Adipose tissue (tissue), 3 donors: ENCODE measurements at places on chromosomes 11 and 22. TPM values are rescaled to one million over a fixed set of nuclear protein-coding genes. Genes with fewer than 3 reads are reported as not detected.

ADAMTS15 gene
- polyA plus RNA-seq: 3.5 TPM

HPX gene
- 0.45 TPM for polyA plus RNA-seq

RNH1 gene
- polyA plus RNA-seq: 217 TPM

TMPRSS6 gene
- polyA plus RNA-seq: 0.30 TPM

RSF1 gene
- polyA plus RNA-seq: 5.9 TPM

OR2AG2 gene
- polyA plus RNA-seq: not detected

ACR gene
- polyA plus RNA-seq: 1.1 TPM
